ENCODE measurements at places on chromosomes 5 and 9. TPM values are rescaled to one million over a fixed set of nuclear protein-coding genes. Genes with fewer than 3 reads are reported as not detected.

The ITK gene
- total RNA-seq, result 1.1 TPM

The C5 gene
- total RNA-seq, result 10.4 TPM

The SH3TC2 gene
- total RNA-seq, result not detected

The KCNV2 gene
- total RNA-seq, result not detected

The POLR3G gene
- 2.3 TPM for total RNA-seq

The PCDHA4 gene
- total RNA-seq, result not detected

The PTPRD gene
- total RNA-seq, result not detected

The PTGR1 gene
- not detected for total RNA-seq

The LCN12 gene
- total RNA-seq, result 1.9 TPM

DNA sequence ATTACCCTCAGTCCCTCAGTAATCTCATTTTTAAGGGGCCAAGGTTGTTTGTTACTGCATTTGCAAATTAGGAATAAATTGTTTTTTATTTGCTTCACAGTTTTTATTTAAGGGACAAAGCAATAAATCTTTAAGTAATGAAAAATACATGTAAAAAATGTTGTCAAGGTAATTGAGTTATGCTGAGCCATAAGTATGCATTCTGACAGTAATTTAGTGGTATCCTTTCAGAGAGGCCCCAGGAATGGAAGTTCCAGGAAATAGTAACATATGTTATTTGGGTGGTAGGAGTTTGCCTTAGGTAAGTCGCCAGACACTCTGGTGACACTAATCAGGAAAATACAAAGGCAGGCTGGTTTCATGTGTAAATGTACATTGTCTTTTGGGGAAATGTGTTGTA lies 1787.9 kb upstream of the WWC1 start:
- H3K4me1 ChIP-seq, result no peaks in the 10 kb centered on the region
- no peaks in the 10 kb centered on the region for H3K27me3 ChIP-seq
- H3K36me3 ChIP-seq, result no peaks in the 10 kb centered on the region
- no peak overlapping the region for H3K4me3 ChIP-seq
- H3K27ac ChIP-seq, result no peak overlapping the region
- DNase-seq, result no peak

DNA sequence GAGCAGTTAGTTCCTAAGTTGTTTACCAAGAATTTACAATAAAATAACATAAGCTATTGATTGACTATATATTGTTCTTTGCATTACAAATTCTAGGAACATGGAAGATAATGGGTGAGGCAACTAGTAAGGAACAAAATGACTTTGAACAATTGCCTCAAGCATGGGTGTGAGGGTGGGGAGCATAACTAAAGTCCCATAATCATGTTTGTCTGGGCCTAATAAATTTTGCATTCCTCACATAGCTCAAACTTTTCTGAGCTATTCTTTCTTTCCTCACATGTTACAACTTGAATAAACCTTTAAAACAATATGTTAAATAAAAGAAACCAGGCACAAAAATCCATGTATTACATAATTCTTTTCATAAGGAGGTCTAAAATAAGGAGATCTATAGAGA lies 1066.1 kb downstream of the NR2F1-AS1 start:
- H3K27me3 ChIP-seq, result no peaks in the 10 kb centered on the region
- no peak overlapping the region for H3K27ac ChIP-seq
- no peak overlapping the region for H3K4me3 ChIP-seq
- no peaks in the 10 kb centered on the region for H3K4me1 ChIP-seq
- H3K36me3 ChIP-seq, result no peaks in the 10 kb centered on the region
- no peak for DNase-seq

GRCh38 chr9:107340920-107341632 lies 58.0 kb downstream of the RAD23B start:
- peaks cover 3% of the 10 kb centered on the region for H3K4me1 ChIP-seq
- H3K36me3 ChIP-seq, result no peaks in the 10 kb centered on the region

DNA sequence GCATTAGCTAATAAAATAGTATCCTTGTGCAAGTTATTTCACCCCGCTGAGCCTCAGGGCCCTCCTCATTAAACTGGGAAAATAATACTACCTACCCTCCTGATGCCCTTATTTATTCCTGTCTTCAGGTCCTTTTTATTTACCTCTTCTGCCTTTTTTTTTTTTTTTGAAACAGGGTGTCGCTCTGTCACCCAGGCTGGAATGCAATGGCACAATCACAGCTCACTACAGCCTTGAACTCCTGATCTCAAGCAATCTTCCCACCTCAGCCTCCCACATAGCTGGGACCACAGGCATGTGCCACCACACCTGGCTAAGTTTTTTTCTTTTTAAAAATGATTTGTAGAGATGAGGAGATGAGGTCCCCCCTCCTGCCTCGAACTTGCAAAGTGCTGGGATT lies 20.9 kb downstream of the HBEGF start:
- no peak overlapping the region for H3K27ac ChIP-seq
- no peaks in the 10 kb centered on the region for H3K4me1 ChIP-seq
- no peaks in the 10 kb centered on the region for H3K27me3 ChIP-seq
- no peaks in the 10 kb centered on the region for H3K36me3 ChIP-seq
- H3K4me3 ChIP-seq, result no peak overlapping the region

GRCh38 chr5:134103397-134103796 lies 11.1 kb upstream of the TCF7 start:
- peak; percentile 16 for DNase-seq
- no peaks in the 10 kb centered on the region for H3K27me3 ChIP-seq
- peaks cover 31% of the 10 kb centered on the region for H3K4me1 ChIP-seq
- no peaks in the 10 kb centered on the region for H3K36me3 ChIP-seq
- H3K4me3 ChIP-seq, result no peak overlapping the region

DNA sequence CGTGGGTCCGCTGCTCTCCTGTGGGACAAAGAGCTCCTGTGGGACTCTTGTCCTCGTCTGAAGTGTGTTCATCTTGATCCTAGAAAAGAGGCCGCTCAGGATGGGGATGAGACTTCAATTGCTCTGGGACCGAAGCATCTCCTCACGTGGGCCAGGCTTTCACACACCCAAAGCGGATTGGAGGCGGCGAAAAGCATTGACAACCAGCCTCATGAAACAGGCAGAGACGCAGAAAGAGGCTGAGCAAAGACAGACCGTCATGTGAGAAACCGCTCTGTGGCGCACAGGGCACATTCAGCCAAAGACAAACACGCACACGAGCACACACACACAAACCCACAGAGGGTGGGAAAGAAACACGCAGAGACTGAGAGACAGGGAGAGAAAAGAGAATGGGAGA lies 479.5 kb downstream of the SPATA31A7 start:
- H3K4me3 ChIP-seq, result no peak overlapping the region
- DNase-seq, result no peak
- H3K36me3 ChIP-seq, result no peaks in the 10 kb centered on the region
- no peaks in the 10 kb centered on the region for H3K4me1 ChIP-seq
- no peak overlapping the region for H3K27ac ChIP-seq

DNA sequence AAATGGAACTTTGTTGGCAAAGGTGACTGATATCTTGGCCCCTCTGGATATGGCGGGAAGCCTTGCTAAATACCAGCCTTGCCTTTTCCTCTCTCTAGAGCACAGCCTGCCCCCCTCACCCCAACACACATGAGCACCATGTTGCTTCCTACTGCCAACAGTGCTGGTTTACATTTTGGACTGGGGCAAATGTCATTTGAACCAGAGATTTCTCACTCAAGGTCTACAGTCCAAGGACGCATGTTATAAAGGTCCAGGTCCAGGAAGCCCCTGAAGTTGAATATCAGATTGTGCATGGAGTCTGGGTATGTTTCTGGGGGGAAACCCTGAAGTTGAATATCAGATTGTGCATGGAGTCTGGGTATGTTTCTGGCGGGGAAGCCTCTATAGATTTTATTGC lies 19.9 kb downstream of the NEURL1B start:
- H3K4me1 ChIP-seq, result no peaks in the 10 kb centered on the region
- no peaks in the 10 kb centered on the region for H3K27me3 ChIP-seq
- H3K27ac ChIP-seq, result no peak overlapping the region
- no peak for DNase-seq
- no peak overlapping the region for H3K4me3 ChIP-seq
- H3K36me3 ChIP-seq, result no peaks in the 10 kb centered on the region

GRCh38 chr9:13934416-13934815 lies 379.5 kb downstream of the NFIB start:
- DNase-seq, result no peak
- no peaks in the 10 kb centered on the region for H3K27me3 ChIP-seq
- no peaks in the 10 kb centered on the region for H3K4me1 ChIP-seq
- no peak overlapping the region for H3K4me3 ChIP-seq

DNA sequence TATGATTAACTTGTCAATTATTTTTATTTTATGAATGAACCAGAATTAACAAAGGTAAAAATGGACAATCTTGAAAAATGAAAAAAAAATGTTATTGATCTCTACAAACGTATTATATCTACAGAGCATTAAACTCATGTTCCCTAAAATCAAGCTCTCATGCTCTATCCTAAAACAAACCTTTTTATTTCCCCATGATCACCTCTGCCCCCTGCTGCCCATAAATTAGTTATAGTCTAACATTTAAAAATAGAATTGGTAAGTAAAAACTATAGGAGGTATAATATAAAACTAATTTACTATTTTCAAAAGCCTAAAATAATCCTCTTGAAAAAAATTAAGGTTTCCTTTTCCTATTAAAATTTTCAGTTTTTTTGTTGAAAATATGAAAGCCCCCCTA lies 168.0 kb upstream of the POU5F2 start:
- no peaks in the 10 kb centered on the region for H3K27me3 ChIP-seq
- no peaks in the 10 kb centered on the region for H3K36me3 ChIP-seq
- no peaks in the 10 kb centered on the region for H3K4me1 ChIP-seq
- DNase-seq, result no peak

DNA sequence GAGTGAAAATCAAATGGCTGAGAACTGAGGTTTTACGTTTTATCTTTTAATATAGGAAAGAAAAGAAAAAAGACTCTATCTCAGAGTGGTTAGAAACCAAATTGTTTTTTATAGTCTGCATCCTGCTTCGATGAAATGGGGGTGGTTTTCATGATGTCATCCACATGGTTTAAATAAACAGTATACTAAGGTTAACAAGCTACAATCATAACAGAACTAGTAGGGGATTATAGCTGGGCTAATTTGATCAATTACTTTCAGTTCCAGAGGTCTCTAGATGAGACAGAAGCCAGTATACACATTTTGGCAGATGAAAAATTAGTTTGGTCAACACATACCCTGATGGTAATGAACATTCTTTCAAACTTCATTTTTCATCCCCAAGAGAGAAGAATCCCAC lies 106.3 kb upstream of the SNX2 start:
- H3K4me1 ChIP-seq, result peaks cover 4% of the 10 kb centered on the region
- no peaks in the 10 kb centered on the region for H3K27me3 ChIP-seq
- no peaks in the 10 kb centered on the region for H3K36me3 ChIP-seq
- H3K4me3 ChIP-seq, result no peak overlapping the region

DNA sequence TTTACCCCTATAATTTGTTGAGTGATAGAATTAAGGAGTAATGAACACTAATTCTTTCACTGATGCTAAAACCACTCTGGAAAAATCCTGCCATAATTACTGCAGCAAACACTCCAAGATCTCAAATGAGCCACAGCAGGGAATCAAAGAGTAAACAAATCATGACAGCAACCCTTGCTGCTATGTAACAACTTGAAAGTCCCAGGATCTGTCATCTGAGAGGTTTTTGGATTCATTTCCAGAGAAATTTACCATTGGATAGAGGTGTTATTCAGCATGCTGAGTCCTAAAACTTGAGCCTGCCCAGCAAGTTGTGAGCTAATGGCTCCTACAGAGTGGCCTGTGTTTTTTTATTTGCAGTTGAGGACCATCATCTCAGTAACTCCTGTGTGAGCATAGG lies 59.2 kb downstream of the PRLR start:
- no peak overlapping the region for H3K27ac ChIP-seq
- no peaks in the 10 kb centered on the region for H3K27me3 ChIP-seq
- no peak overlapping the region for H3K4me3 ChIP-seq
- H3K36me3 ChIP-seq, result no peaks in the 10 kb centered on the region

GRCh38 chr5:73274881-73275663 lies 102.1 kb downstream of the TMEM174 start:
- no peaks in the 10 kb centered on the region for H3K36me3 ChIP-seq
- no peak for DNase-seq
- H3K4me3 ChIP-seq, result no peak overlapping the region

DNA sequence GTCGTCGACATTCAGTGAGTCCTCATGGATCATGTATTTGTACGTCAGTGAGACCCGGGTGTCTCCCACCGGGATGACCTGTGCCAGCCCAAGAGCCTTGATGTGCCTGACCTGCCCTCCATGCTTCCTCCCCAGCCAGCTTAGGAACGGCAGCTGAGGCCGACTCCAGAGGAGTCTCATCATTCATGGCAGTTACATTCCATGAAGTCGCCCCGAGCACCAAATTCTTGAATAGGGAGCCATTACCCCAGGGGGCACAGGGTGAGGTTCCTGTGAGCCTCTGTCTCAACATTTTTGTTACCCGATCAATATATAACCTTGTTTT lies 67.8 kb downstream of the ZNF354C start:
- H3K36me3 ChIP-seq, result no peaks in the 10 kb centered on the region
- H3K27me3 ChIP-seq, result no peaks in the 10 kb centered on the region
- H3K4me1 ChIP-seq, result no peaks in the 10 kb centered on the region

GRCh38 chr5:127758766-127759283 lies 55.6 kb downstream of the CCDC192 start:
- H3K4me3 ChIP-seq, result no peak overlapping the region
- no peaks in the 10 kb centered on the region for H3K27me3 ChIP-seq
- no peaks in the 10 kb centered on the region for H3K36me3 ChIP-seq
- H3K4me1 ChIP-seq, result no peaks in the 10 kb centered on the region
- DNase-seq, result no peak

GRCh38 chr5:126348855-126349635 lies 74.2 kb upstream of the GRAMD2B start:
- no peak for DNase-seq
- H3K36me3 ChIP-seq, result no peaks in the 10 kb centered on the region
- H3K27me3 ChIP-seq, result no peaks in the 10 kb centered on the region

DNA sequence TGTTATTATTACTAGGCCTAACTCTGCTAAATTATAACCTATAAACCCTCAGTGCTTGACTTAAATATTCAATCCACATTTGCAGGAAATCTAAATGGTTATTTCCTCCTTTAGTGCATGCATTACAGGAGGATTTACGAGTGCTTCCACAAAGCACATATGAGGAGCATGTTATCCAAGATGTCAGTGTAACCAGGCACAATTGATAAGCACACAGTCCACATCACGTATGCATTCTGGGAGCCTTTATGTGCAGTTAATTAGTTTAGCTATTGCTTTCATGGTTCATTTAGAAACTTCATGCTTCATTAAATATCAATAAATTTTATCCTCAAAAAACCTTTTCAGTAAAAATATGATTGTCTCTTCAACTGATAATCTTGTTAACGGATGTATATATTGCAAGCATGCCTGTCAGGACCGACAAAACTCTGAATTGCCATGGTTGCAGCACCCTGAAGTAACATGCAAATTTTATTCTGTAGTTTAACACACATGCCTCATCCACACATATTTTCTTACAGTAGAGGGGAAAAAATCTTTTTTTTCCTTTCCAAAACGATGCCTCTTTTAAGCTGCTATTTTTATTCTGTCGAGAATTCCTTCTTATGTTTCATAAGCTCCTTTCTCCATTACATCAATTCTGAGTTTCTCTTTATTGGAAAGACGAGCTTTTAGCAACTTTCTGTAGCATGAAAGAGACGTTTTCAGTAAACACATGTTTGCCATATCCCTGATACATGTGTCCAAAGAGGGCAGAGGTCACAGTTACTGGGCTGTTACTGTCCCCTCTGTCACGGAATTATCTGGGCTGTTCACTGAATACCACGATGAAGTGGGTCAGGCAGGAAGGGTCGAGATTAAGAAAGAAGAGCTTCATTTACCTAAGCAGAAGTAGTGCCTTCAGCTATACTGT lies 142.0 kb downstream of the GLIS3 start:
- no peak for DNase-seq
- no peaks in the 10 kb centered on the region for H3K27me3 ChIP-seq
- no peaks in the 10 kb centered on the region for H3K4me1 ChIP-seq
- H3K4me3 ChIP-seq, result no peak overlapping the region

Measured in B cell (primary cell).